Activated naive CD4-positive, alpha-beta T cell (primary cell): ENCODE measurements at places on chromosomes 5 and 9.

GRCh38 chr5:59485107-59485506, 408.4 kb downstream of the PDE4D start:
- no peak for DNase-seq

GRCh38 chr5:121378559-121379359, 472.9 kb upstream of the FTMT start:
- DNase-seq, result no peak

DNA sequence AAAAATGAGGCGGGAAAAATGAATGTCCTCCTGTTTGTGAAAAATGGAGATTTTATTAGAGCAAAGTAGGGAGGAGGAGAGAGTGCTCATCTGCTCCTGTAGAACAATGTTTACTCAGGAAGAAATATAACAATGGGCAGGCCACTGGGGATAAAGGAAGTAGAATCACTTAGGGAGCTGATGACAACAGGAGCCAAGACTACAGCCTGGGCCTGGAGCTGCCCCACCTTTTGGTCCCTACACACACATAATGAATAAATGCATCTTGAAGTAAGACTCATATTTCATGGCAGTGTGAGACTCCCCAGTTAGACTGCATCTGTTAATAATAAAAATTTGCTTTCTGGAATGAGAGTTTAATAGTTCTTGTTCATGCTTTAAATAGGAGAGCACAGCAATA, 1939.8 kb downstream of the EFNA5 start:
- no peak for DNase-seq

DNA sequence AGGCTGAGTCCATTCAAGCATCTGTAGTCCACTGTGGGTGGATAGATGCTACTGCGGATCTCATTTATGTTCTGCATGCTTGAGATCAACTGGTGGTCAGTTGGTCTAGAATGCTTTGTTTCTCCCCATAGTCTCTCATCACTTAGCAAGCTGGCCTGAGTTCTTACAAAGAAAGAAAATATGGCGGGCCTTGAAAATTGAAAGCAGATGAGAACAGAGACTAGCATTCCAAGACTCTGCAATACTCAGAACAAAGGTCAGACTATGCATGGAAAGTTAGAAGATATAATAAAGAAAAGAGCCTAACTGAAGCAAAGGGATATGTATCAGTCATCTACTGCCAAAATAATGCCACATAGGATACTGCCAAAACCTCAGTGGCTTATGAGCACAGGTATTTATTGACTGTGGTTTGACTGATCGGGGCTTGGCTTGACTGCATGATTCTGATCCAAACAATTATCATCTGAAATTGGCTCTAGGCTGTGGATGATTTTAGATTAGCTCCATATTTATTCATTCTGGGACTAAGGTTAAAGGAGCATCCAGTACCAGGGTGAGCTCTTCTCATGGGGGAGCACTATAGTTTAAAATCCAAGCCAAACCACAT, 258.9 kb downstream of the TAF11L14 start:
- no peak for DNase-seq

DNA sequence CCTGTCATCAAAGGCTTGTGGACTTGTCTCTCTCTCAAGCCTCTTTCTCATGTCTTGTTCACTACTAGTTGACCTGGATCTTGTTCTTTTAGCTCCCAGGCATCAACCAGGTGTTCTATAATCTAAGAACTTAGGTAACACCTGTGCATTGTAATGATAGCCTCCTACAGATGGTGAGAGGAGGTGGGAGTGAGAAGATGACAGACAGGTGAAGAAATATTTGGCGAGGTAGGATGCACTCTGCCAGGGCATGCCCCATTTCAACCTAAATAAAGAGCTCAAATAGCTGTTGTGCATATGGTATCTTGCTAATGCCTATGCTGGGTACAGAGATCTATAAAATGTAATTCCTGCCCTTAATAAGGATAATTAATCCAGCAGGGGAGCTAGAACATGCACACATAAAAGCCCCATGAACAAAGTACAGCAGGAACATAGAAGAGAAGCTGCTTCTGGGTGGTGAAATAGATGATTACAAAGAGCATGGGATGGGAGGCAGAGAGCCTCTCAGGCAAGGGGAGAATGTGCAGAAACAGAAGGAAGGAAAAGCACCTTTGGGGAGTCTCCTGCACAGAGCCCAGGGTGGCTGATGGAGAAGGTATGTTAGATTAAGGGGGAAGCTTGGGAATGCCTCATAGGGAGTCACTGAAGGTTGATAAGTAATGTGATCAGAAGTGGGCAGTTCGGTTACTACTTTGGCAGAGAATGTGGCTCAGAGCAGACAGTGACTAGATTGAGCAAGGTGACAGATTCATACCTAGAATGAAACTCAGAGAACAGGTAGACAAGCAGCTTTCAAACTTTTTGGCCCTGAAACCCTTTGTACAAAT, 28.0 kb upstream of the PLIN2 start:
- DNase-seq, result no peak

DNA sequence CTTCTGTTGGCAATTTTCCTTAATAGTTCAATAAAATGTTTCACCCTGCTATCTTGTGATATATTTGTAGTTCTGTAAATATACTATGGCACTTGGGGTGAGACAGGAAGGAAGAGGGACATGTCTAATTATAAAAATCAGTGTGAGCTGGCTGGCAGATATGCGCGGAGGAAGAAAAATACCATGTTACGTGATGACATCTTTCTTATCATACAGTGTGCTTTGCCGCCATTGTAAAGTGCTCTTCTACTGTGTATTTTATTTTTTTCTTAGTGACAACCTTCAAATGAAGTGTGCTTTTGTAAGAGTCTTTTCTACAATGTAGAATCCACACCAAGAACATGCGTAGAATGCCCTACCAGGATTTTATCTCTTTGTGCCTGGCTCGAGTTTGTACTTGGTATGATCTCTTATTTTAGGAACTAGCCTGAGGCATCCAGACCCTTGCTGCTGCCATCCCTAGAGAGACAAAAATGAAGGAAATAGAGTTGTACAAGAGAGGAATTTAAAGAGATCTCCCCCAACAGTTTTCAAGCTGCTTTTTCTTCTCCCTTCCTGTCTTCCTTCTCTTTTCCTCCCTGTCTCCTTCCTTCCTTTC, 46.7 kb upstream of the RIOK2 start:
- DNase-seq, result no peak

- no peak for DNase-seq
These were observed 380.1 kb downstream of the IRX2 start for GRCh38 chr5:2371419-2371710.

GRCh38 chr9:33291031-33291397, 698 bp downstream of the NFX1 start:
- no peak for DNase-seq

- DNase-seq, result no peak
These were observed 400.5 kb upstream of the ACO1 start for GRCh38 chr9:31983895-31984294.

DNA sequence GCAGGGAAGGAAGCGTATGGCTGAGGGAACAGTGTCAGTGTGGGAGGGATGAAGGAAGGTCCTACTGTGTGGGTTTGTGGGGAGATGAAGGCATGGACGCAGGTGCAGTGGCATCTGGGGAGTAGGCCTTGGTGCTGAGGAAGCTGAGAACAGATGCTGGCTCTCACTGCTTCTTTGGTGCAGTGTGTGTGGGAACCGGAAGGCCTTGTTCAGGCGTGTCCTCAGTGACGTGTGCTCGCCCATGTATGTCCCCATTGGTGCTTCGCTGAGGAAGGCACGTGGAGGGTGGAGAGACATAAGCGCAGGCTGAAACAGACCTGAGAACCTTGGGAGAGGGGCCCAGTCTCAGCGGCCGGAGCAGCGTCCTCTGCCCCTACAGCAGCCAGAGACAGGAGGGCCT, 18.7 kb downstream of the ADAMTS13 start:
- no peak for DNase-seq

GRCh38 chr5:61216741-61217140, 54.5 kb upstream of the SMIM15 start:
- DNase-seq, result no peak

- no peak for DNase-seq
These were observed 14.6 kb upstream of the F2R start for GRCh38 chr5:76701298-76701697.

- no peak for DNase-seq
These were observed 287.3 kb downstream of the EBF1 start for GRCh38 chr5:158812408-158812807.

GRCh38 chr5:64746446-64746845, 22.0 kb downstream of the SREK1IP1 start:
- DNase-seq, result no peak

GRCh38 chr9:117120061-117120460, 294.8 kb downstream of the ASTN2 start:
- no peak for DNase-seq

- DNase-seq, result no peak
These were observed 927.9 kb downstream of the MAT2B start for GRCh38 chr5:164433106-164433870.

DNA sequence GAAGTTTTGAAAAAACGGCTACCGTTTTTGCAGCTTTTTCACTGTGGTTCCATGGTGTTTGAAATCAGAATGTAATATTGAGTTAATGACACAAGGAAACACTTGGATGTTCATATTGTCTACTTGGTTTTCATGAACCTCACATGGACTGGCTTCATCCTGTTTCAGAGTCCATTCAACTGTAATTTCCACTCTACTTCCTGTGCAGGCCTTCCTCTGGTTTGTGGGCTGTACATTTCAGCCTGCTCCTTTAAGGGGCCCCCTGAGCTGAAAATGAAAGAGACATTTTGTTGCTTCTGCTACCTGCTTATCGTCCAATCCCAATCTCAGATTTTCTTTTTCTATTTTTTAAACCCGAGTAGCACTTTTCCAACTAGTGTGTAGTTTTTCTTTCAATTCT, 41.8 kb upstream of the CDKN2B start:
- no peak for DNase-seq

DNA sequence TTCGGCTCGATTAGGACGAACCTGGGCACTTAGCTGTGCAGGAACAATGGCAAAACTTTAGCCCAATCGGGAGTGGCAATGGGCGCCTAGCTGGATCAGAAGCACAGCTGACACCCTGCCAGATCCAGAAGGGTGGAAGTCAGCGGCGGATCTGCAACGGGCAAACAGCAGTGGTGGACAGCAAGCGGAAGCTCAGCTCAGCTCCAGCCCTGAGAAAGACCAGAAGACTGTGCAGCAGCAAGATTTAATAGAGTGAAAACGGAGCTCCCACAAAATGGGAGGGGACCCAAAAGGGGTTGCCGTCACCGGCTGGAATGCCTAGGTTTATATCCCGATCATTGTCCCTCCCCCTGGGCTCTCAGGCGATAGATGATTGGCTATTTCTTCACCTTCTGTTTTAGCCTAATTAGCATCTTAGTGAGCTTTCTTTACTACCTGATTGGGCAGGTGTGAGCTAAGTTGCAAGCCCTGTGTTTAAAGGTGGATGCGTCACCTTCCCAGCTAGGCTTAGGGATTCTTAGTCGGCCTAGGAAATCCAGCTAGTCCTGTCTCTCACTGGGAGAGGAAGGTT, 1237.9 kb downstream of the CDH12 start:
- no peak for DNase-seq
